Breast epithelium (tissue), 4 donors: ENCODE measurements at places on chromosomes 12 and 14.

GRCh38 chr12:9943240-9943639, 11.1 kb upstream of the CLEC2A start:
- no peak for DNase-seq
- H3K4me1 ChIP-seq, result no peaks in the 10 kb centered on the region
- no peak overlapping the region for H3K4me3 ChIP-seq
- H3K27ac ChIP-seq, result no peak overlapping the region
- no peaks in the 10 kb centered on the region for H3K27me3 ChIP-seq
- H3K36me3 ChIP-seq, result no peaks in the 10 kb centered on the region

- no peaks in the 10 kb centered on the region for H3K4me1 ChIP-seq
- no peaks in the 10 kb centered on the region for H3K27me3 ChIP-seq
- peak within 1 kb of the TSS; percentile 85 for H3K4me3 ChIP-seq
- peak; percentile 97 for DNase-seq
- H3K36me3 ChIP-seq, result no peaks in the 10 kb centered on the region
- H3K27ac ChIP-seq, result peak within 1 kb of the TSS; percentile 95
Observed at GRCh38 chr12:110501752-110502738, at the start of the genes RAD9B and VPS29. RAD9B (plus strand) TSS chr12:110502331; CDS start chr12:110502338, 7 bp downstream. VPS29 (minus strand) TSS chr12:110502111; CDS start chr12:110502051, 60 bp downstream.

GRCh38 chr14:85529803-85530574, at the start of gene FLRT2:
FLRT2 (plus strand) TSS chr14:85530144; CDS start chr14:85621515, 91,371 bp downstream.
- H3K27ac ChIP-seq, result peak within 1 kb of the TSS; percentile 86
- DNase-seq, result no peak
- H3K36me3 ChIP-seq, result no peaks in the 10 kb centered on the region
- H3K4me3 ChIP-seq, result peak within 1 kb of the TSS; percentile 62
- no peaks in the 10 kb centered on the region for H3K27me3 ChIP-seq

DNA sequence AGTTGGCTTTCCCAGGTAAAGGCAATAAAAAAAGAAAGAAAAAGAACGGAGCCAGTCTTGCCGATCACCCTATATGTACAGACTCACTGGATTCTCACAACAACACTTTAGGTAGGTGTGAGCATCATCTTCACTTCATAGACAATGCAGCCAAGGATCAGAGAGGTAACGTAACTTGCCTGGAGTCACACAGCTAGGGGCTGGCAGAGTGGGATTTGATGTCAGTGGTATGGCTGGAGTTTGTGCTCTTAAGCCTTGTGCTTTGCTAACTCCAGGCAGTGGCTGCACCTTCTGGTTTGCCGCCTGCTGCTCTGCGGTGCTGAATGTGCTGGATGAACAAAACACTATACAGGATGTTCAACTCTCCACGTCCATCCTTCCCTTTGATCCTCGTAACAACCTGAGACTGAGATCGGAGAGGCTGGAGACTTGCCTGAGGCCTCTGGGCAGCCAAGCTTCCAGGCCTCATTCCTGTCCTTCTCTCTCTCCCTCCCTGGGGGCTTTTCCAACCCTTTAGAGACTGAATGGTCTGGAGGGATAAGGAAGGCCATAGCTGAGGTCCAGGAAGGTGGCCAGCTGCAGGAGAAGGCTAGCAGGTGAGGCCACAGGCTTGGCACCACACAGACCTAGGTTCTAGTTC, 8.1 kb downstream of the ISM2 start:
- no peaks in the 10 kb centered on the region for H3K27me3 ChIP-seq
- H3K36me3 ChIP-seq, result no peaks in the 10 kb centered on the region
- no peaks in the 10 kb centered on the region for H3K4me1 ChIP-seq
- no peak overlapping the region for H3K4me3 ChIP-seq
